ENCODE measurements at places on chromosomes 13 and 19.

GRCh38 chr13:23570099-23570920, at the start of gene TNFRSF19:
TNFRSF19 (plus strand) TSS chr13:23570412; CDS start chr13:23590184, 19,772 bp downstream.
- DNase-seq = no peak

DNA sequence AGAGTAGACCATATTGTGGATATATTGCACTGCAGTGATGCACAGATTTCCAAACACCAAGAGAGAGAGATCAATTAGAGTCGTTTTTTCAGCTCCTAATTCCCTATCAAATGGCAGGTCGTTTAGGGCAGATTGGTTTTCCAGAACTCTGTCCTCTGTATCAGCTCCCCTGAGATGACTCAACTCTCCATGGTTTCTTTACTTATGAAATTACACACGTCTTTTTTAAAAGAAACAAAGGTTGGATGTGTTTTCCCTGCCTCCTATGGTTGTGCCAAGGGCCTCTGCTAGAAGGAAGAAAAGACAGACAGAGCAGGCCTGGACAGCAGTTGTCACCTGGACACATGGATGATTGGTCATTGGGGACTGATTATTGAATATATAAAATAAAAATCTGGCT, 478.1 kb upstream of the NBEA start:
- DNase-seq = no peak

GRCh38 chr13:59318320-59318930, 845.3 kb downstream of the DIAPH3 start:
- DNase-seq = peak; percentile 10

DNA sequence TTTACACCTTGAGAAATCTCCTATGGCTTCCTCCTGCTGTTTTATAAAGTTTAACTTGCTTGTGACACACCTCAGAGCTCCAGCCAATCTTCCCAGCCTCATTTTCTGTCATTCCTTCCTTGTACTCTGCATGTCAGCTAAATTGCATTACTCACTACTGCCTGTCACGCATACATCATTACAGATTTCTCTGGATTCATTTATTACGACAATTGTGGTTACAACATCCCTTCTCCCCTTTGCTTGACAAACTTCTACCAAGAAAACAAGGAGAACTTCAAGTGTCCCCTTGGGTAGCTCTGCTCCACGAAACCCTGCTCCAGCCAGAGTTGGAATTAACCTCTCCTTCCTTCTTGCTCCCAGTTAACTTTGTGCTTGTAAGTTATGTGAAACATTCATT, 22.0 kb upstream of the GPR18 start:
- DNase-seq = no peak

DNA sequence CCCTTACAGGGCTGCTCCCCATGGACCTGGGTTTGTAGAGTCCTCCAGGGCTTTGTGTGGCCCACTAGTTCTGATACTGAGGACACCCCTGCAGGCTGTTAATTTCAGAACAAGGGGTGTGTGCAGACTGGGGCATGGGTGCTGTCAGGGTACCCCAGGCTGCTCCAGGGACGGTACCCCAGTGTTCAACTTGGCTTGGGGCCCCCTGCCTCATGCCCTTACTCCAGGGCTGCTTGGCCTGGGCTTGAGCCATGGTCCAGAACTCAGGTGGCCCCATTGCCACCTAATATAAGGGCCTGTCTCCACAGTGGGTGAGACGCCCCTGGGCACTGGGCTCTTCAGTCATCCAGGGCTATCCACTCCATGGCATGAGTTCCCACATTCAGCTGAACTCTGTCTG, 1417.6 kb downstream of the UQCRFS1 start:
- DNase-seq = no peak

- DNase-seq = no peak
These were observed 103.1 kb upstream of the MYO16 start for GRCh38 chr13:108526286-108526685.

DNA sequence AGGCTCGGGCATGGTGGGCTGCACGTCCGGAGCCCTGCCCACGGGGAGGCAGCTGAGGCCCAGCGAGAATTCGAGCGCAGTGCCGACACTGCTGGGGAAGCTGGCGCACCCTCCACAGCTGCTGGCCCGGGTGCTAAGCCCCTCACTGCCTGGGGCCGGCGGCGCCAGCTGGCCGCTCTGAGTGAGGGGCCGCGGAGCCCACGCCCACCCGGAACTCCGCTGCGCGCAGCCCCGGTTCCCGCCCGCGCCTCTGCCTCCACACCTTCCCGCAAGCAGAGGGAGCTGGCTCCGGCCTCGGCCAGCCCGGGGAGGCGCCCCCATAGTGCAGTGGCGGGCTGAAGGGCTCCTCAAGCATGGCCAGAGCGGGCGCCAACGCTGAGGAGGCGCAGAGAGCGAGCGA, 2080.4 kb downstream of the PCDH9 start:
- DNase-seq = no peak

- DNase-seq = no peak
These were observed 52.6 kb downstream of the CDADC1 start for GRCh38 chr13:49300276-49300675.

GRCh38 chr19:23305555-23305954, 55.4 kb upstream of the ZNF724 start:
- DNase-seq = no peak

DNA sequence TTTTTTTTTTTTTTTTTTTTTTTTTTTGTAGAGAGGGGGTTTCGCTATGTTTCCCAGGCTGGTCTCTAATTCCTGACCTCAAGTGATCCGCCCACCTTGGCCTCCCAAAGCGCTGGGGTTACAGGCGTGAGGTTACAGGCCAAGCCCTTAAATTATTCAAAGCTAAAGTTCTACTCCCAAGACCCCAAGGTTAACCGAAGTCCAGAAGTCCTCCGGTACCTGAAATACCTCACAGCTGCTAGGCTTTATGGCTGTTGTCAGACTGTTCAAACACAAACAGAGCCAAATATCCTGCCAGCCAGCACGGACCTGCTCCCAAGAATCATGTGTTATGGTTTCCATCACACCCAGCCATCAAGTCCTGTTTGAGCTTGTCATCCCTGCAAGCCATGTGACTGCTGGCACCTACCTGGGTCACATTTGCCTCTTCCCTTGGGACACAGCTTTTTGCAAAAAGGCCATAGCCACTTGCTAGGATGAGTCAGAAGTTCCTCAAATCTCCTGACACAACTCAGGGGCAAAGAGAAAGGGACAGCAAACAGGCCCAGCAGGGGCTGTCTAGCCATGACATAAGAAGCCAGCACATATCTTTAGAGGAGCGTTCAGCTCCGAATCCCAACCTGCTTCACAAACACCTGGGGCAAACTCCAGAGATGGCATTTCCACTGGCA, 129.9 kb downstream of the FOXO1 start:
- no peak for DNase-seq

DNA sequence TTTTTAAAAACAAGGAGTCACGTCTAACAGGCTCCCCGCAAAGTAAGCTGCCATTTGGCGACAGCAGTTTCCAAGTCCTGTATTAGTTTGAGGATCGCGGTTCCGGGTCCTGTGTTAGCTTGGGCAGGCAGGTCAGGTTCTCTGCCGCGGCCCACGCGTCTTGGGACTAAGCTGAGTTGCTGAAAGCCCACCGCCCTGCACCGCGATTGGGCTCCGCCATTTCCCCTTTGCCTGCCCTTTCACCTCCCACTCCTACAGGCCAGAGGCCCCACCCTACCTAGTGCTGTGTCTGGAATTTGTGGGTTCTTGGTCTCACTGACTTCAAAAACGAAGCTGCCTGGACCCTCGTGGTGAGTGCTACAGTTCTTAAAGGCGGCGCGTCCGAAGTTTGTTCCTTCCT, 6.8 kb downstream of the PARP4 start:
- DNase-seq = no peak

- no peak for DNase-seq
These were observed 1242.2 kb upstream of the MIR17HG start for GRCh38 chr13:90105276-90105675.

GRCh38 chr13:76882431-76882830, 3.8 kb downstream of the KCTD12 start:
- DNase-seq = no peak

DNA sequence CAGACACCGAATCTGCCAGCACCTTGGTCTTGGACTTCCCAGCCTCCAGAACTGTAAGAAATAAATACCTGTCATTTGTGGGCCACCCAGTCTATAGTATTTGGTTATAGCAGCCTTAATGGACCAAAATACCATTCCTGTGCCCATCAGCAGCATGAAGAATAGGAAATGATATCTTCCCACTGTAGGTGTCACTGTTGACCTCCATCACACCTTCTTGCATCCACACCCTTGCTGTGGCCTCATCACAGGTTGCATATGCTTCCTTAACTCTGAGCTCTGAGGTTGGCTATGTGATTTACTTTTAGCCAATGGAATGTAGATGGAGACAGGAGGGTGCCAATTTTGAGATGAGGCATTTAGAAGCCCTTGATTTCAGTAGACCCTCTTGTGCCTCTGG, 242.0 kb upstream of the TSHZ3 start:
- DNase-seq = no peak

DNA sequence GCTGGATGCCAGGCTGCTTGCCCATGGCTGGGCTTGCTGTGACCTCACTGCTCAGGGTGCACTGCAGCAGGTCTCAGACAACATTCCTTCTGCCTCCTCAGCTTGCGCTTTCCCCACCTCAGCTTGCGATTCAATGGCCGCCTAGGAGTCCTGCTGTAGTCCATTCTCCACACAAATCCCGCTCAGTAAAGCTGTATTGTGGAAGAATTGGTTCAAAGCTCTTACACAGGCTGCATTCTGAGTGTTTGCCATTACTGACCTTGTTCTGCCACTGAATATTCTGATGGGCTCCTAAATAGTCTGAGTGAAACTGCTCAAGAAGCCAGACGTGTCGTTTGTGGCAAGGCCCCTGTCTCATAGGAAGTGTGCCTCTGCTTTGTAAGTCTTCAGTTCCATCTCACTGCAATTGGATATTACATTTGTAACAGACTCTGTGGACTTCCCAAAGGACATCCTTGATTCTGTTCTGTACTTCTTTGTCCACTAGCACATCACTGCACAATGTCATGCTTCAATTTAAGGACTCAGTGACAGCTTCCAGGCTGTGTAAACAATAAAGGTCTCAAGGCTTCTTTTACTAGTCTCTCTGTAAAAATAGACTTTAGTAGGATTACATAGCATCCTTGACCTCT, 49.8 kb downstream of the KATNAL1 start:
- no peak for DNase-seq

DNA sequence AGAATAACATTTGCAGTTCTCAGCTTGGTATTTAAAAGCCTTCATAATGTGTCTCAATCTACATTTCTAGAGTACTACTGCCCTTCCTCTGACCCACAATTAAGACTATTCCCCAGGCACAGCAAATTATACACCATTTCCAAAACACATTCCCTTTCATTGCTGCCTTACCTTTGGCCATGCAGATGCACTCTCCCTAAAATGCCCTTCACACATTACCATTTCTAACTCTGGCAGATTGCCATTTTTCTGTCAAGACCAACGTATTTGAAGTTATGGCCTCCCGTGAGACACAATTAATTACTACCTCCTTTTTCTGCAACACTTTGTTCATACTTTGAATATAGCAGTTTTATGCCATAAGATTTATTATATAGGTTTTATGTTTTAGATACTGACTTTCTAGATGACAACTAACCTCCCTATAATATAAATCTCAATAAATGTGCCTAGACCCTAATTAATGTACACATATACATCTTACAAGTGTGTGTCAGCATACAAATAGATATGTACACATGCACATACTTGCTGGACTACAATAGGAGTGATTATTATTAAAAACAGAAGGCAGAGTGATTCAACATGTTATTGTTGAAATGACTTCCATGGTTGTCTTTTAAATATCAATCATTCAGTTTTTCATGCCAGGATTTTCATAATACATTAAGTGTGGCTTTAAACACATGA, 2902.5 kb downstream of the PCDH9 start:
- DNase-seq = no peak

GRCh38 chr13:40399756-40400155, 266.7 kb downstream of the FOXO1 start:
- no peak for DNase-seq

DNA sequence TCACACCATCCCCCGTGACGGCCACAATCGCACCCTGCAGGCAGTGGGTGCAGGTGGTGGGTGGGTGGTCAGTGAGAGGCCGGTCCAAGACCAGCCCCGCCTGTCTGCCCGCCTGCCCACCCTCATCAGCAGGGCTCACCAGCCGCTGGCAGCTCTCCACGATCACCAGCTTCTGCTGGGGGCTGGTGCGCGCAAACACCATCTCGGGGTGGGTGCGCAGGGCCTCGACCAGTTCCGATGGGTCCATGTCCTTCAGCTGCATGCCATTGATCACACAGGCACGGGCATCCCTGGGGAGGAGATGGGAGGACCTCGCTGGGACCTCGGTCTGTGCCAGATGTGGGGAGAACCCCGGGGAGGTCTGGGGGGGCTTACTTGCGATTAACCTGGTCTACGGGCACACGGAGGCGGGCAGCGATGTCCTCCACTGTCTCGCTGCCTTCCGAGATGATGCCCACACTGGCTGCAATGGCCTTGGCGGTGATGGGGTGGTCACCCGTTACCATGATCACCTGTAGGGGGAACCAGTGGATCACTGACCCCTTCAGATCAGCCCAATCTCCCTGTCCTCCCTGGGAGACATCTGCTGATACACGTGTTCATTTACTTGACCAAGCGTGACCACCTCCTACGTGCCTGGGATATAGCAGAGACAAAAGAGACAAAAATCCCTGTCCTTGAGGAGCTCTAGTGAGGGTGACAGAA, 8.0 kb downstream of the ATP4A start:
- DNase-seq = no peak

DNA sequence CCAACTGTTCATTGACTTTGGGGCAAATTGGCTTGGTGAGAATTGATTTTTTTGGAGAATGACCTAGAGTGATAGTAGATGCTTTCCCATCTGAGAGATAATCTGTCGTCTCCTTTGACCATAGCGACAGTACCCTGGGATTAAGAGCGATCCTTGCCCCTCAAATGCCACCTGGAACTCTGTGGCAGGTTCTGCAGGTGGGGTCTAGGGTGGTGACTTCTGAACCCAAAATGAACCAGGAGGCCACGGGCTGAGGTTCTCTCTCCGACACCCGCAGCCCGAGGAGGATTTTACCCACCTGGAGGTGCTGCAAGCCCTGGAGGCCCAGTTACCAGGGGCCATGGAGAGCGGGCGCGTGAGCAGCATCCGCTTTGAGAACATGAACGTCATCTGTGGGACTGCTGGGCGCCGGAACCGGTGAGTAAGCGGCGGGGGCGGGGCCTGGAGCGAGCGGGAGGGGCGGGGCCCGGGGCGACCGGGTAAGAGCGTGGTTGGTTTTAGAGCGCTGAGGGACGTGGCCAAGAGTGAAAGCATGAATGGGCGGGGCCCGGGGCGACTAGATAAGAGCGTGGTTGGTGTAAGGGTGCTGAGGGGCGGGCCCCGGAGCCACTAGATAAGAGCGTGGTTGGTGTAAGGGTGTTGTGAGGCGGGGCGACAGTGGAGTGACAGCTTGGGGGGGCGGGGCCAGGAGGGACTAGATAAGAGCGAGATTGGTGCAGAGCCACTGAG, 8.6 kb downstream of the C19orf81 start:
- DNase-seq = peak; percentile 66

GRCh38 chr19:41641879-41642485, 15.1 kb upstream of the CEACAM4 start:
- DNase-seq = peak; percentile 51

- DNase-seq = no peak
These were observed 15.0 kb downstream of the EFNB2 start for GRCh38 chr13:106520251-106521054.

All from activated CD4-positive, alpha-beta T cell treated with anti-CD3 and anti-CD28 coated beads for 1 hour (primary cell).